ENCODE measurements at places on chromosomes 13 and 19. TPM values are rescaled to one million over a fixed set of nuclear protein-coding genes. Genes with fewer than 3 reads are reported as not detected.

The C19orf38 gene
- 0.48 TPM for total RNA-seq

The PSG7 gene
- not detected for total RNA-seq

The GPR183 gene
- 29.2 TPM for total RNA-seq

The PRODH2 gene
- total RNA-seq: not detected

The SOX1 gene
- total RNA-seq: not detected
